AG04450 (cell line): ENCODE measurements at places on chromosomes 7 and 10.

GRCh38 chr10:106560925-106561640, 603.4 kb downstream of the SORCS1 start:
- DNase-seq = no peak

GRCh38 chr10:31896968-31897384, 31.7 kb downstream of the ARHGAP12 start:
- DNase-seq = no peak

GRCh38 chr10:43846968-43847367, 198.3 kb upstream of the ZNF32 start:
- no peak for DNase-seq

GRCh38 chr7:88315522-88315921, 8.8 kb upstream of the STEAP4 start:
- DNase-seq = no peak

GRCh38 chr10:75957314-75958120, 526.1 kb downstream of the LRMDA start:
- no peak for DNase-seq

DNA sequence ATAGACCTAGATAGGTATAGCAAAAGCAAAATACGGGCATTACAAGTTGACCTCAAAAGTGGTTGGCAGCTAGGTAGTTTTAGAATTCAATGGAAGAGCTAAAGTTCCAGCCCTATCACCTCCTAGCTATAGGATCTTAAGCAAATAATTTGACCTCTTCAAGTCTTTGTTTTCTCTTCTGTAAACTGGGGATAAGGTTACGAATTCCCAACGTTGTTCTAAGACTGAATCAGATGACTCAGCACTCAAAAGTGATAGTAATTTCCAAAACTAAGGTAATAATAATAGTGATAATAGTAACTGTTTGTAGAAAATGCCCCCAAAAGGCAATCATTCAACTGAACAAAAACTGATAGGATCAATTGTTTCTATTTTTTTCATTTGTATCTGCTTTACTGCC, 445.2 kb downstream of the KCNMA1 start:
- no peak for DNase-seq

DNA sequence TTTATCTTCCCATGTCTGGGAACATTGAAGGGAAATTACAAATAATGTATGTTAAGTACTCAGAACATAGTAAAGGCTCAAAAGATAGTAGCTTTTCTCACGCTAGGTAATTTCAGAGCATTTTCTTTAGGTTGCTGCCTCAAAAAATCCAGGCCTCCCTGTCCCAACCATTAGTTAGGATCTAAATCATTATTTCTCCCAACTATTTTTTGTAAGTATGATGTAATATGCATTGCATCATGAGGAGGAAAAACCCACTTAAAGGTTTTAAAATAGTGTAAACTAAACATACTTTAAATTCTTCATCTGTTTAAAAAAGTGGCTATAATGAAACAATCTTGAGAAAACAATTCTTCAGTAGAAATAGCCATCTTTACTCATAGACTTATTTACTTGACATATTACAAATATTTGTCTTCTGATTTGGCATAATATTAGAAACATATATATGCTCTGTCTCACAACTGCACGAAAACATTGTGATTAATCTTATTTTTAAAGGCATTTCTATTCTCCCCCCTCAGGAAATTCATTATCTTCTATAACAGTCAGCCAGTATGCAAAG, 329.3 kb downstream of the ELMO1 start:
- no peak for DNase-seq

- peak; percentile 70 for DNase-seq
These were observed 238.9 kb downstream of the IPMK start for GRCh38 chr10:58028597-58029366.

- DNase-seq = no peak
These were observed 38.9 kb upstream of the CPXM2 start for GRCh38 chr10:123930340-123931001.

GRCh38 chr10:122112625-122113160, 123.7 kb downstream of the TACC2 start:
- DNase-seq = peak; percentile 87

GRCh38 chr7:150778738-150779301, 21.3 kb downstream of the TMEM176B start:
- DNase-seq = peak; percentile 43
